Right lung (tissue), 10 donors: ENCODE measurements at places on chromosomes 13 and 19. TPM values are rescaled to one million over a fixed set of nuclear protein-coding genes. Genes with fewer than 3 reads are reported as not detected.

The CEACAM1 gene
- 5.4 TPM for polyA plus RNA-seq

The TNNT1 gene
- polyA plus RNA-seq: 27.5 TPM

The COL4A1 gene
- polyA plus RNA-seq: 476 TPM

The AMER2 gene
- polyA plus RNA-seq: 0.03 TPM

The LHFPL6 gene
- polyA plus RNA-seq: 103 TPM

The ADGRE3 gene
- not detected for polyA plus RNA-seq

The LGALS7 gene
- not detected for polyA plus RNA-seq

The ATP7B gene
- polyA plus RNA-seq: 12.9 TPM

The OR7A5 gene
- not detected for polyA plus RNA-seq

The SIAH3 gene
- polyA plus RNA-seq: 0.15 TPM

The MTUS2 gene
- 0.19 TPM for polyA plus RNA-seq

The TBXA2R gene
- polyA plus RNA-seq: 3.8 TPM

The PSG11 gene
- 0.37 TPM for polyA plus RNA-seq

The LILRB1 gene
- 1.3 TPM for polyA plus RNA-seq

The LGALS7B gene
- polyA plus RNA-seq: 1.1 TPM

The CYP4F8 gene
- polyA plus RNA-seq: 0.09 TPM

The LILRA1 gene
- 0.22 TPM for polyA plus RNA-seq

The THSD1 gene
- 40.4 TPM for polyA plus RNA-seq

The MEF2B gene
- 3.5 TPM for polyA plus RNA-seq

The EDDM13 gene
- 1.9 TPM for polyA plus RNA-seq

The SSBP4 gene
- 48.4 TPM for polyA plus RNA-seq

The SLC17A7 gene
- polyA plus RNA-seq: 0.34 TPM

The DLEU7 gene
- 0.50 TPM for polyA plus RNA-seq

The CFAP97D2 gene
- polyA plus RNA-seq: 0.68 TPM

The ZNF599 gene
- polyA plus RNA-seq: 14.0 TPM

The CEACAM4 gene
- polyA plus RNA-seq: 0.44 TPM

The AP1M1 gene
- 42.7 TPM for polyA plus RNA-seq

The RNF113B gene
- not detected for polyA plus RNA-seq

The SHISA7 gene
- 0.16 TPM for polyA plus RNA-seq

The PLK5 gene
- 0.39 TPM for polyA plus RNA-seq

The HTR2A gene
- 1.00 TPM for polyA plus RNA-seq

The ATCAY gene
- 0.24 TPM for polyA plus RNA-seq

The TIMM13 gene
- polyA plus RNA-seq: 72.6 TPM

The PCDH20 gene
- 11.6 TPM for polyA plus RNA-seq

The POLR2I gene
- polyA plus RNA-seq: 36.4 TPM

The EPSTI1 gene
- polyA plus RNA-seq: 11.8 TPM

The SHC2 gene
- 13.3 TPM for polyA plus RNA-seq

The EFNB2 gene
- 89.7 TPM for polyA plus RNA-seq
